ENCODE measurements at places on chromosomes 2 and 18.

DNA sequence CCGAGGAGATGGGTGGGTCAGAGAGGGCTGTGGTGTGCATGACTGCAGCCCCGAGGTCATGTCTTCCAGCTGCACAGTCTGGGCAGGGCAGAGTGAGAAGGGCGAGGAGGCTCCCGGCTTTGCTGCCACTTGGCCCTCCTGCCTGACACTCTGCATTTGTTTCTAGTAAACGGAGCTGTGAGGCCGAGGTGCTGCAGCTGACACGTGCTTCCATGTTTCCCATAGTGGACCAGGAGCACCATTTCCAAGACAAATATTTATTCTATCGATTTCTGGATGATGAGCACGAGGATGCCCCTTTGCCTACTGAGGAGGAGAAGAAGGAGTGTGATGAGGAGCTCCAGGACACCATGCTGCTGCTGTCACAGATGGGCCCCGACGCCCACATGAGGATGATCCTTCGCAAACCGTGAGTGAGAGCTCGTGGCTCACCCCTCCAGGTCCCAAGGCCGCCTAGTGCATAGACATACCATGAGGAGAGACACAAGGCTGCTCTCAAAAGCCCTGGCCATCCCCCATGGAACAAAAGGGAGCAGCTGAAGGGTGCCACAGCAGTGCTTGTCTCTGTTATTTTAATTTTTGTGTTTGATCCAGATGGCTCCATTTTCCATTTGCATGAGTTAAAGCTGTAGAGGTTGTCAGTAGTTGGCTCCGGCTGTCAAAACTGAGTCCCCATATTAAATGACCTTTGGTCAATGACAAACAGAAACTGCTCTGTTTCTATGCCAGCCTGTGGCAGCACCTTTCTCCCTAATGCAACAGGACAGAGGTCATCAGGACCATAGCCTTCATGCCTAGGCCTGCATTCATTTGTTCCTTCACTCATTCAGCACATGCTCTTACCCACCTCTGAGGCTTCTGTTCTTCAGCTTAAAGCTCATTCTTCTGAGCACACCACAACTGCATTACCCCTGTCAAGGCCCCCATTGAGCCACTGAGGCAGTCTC lies 108.3 kb upstream of the MAP3K20 start:
- DNase-seq: no peak

DNA sequence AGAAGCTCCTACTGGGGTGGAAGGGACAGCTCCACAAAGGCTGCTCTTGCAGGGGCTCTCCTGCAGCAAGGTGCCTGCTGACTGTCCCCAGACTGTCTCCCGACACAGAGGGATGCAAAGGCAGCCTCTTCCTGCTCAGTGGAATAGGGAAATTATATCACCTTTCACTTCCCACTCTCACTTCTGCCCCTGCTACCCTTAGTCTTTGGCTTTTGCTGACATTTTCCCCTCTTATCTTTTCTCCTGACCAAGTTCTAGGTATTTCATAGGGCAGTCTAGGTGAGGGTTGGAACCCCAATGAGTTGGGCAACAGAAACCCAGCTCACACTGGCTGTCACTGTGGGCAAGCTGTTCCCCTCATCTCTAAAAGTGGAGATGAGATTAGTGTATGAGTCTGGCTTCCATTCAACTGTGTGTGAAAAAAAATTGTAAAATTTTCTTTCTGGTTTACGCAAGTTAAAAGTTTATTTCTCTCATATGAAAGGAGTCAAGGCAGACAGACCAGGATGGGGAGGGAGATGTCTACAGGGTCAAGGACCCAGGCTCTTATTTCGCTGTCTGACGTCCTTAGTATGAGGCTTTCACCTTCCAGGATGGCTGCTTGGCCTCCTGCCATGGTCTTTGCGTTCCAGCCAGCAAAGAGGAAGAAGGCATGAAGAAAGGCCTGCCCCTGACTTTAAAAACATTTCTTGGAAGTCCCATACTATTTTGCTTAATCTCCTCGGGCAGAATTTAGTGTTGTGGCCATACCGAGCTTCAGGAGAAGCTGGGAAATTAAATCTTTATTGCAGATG lies 7.5 kb upstream of the MOCOS start:
- no peak for DNase-seq

GRCh38 chr18:34993289-34993688 lies 47.9 kb upstream of the MAPRE2 start:
- DNase-seq: no peak

GRCh38 chr2:187206071-187206470 lies 242.0 kb downstream of the CALCRL start:
- DNase-seq: no peak

GRCh38 chr18:12046751-12047335 lies 46.8 kb upstream of the ANKRD62 start:
- DNase-seq: no peak

- DNase-seq: no peak
Measured at GRCh38 chr2:233833345-233833744, 21.0 kb downstream of the HJURP start.

DNA sequence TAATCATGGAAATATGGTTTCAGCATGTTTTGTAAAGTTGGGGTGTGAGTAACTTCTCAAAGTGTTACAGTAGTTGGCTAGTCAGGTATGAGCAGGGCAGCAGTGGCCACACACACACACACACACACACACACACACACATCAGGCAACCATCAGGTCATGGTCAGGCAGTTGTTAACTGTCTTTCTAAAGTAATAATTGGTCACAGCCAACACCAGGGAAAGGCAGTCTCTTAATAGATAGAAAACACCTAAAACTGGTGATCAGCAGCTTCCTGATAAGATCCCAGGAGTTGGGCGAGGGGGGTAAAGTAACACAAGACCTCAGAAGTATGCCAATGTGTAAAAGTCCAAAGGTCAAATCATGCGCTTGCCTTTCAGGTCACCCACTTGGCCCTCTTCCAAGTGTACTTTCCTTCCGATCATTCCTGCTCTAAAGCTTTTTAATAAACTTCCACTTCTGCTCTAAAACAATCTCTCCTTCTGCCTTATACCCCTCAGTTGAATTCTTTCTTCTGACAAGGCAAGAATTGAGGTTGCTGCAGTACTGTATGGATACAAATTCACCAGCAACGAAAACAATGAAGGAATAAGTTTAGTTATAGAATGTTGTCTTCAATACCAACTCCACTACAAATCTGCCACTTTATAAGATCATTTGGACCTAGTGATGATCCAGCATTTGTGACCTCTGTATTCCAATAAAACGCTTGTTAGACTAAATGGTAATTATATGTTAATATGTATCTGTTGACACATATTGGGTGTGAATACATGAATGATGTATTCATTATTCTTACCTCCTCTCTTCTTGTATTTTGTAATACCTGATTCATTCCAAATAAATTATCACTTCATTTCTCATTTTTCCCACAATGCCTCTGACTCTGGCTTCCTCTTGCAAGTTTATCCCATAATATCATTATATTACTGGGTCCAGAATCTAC lies 254.3 kb downstream of the METTL4 start:
- no peak for DNase-seq

GRCh38 chr2:221153226-221153625 lies 418.9 kb downstream of the EPHA4 start:
- DNase-seq: no peak

GRCh38 chr2:85585781-85586105 lies 1.5 kb downstream of the VAMP5 start:
- DNase-seq: no peak

All from HS-27A (cell line).